ENCODE measurements at places on chromosomes 2 and 18.

- DNase-seq = no peak
Measured at GRCh38 chr2:218256612-218257350, 4.0 kb upstream of the GPBAR1 start.

DNA sequence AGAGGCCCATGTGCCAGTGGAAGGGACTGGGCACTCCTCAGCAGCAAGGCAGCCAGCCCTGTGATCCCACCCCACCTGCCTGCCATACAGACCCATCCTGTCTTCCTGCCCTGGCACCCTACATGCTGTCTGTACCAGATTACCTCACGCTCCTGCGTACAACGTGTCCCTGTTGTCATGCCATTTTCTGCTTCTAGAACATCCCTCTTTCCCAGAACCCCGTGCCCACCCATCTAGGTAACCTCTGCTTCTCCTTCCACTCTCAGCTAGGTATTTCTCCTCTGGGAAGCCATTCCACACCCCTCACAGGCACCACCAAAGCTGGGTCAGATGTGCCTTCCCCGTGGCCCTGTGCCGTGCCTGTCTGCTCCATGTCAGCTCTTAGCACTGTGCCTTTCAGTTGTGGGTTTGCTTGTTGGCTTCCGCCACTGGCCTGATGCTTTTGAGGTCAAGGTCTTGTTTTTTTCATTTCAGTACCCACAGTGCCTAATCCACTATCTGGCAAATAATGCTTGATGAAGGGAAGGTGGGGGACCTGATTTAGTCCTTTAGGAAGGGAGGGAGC, 71.7 kb upstream of the ALPP start:
- no peak for DNase-seq

DNA sequence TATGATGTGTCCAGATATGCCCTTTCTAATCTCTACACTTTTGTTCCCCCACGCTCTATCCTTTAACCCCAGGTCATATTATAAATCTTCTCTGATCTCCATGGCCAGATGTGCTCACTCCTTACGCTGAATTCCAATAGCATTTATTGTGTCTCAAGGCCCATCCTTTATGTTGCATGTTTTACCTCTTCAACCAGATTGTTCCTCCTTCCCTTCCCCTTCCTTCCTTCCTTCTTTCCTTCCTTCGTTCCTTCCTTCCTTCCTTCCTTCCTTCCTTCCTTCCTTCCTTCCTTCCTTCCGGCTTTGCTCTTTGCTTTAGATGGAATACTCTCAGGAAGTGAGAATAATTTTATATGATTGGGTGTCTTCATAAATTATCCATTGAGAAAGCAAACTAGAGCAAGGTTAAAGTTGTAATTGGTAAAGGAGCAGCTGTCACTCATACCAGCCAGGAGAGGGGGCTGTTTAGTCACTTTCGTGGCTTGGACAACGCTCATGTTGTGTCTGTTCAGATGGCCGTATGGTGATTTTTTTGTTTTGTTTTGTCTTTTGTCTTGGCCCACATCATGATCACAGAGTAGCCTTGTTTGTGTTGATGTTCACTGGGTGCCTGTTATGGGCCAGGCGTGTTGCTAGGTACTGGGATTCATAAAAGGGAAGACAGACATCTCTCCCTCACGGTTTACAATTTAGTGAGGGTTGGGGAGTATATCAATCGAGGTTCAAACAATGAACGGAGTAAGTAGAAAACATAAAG, 68.0 kb downstream of the DAW1 start:
- peak; percentile 3 for DNase-seq

DNA sequence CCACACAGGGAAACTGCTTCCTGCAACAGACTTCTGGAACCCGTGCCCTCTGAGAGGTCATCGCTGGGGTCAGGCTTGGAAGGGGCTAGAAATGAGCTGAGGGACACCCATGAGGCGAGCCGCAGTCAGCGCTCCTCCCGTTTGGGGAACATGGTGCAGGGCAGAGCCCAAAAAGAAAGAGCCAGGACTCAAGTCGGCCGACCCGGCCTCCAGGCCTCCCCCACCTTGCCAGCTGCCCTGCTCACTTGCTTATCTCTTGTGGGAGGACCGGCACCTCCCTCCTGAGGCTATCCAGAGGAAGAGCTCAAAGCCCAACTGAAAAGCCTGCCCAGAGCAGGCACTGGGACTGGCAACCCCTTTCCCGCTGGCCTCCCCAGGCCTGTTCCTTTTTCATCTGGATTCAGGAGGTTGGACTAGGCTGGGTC, 43.6 kb downstream of the SCTR start:
- no peak for DNase-seq

GRCh38 chr2:142872882-142873724, 4.4 kb upstream of the KYNU start:
- no peak for DNase-seq

- DNase-seq = no peak
Measured at GRCh38 chr2:159129824-159130223, 156.7 kb downstream of the WDSUB1 start.

GRCh38 chr2:64944484-64944883, 44.7 kb upstream of the SLC1A4 start:
- DNase-seq = no peak

DNA sequence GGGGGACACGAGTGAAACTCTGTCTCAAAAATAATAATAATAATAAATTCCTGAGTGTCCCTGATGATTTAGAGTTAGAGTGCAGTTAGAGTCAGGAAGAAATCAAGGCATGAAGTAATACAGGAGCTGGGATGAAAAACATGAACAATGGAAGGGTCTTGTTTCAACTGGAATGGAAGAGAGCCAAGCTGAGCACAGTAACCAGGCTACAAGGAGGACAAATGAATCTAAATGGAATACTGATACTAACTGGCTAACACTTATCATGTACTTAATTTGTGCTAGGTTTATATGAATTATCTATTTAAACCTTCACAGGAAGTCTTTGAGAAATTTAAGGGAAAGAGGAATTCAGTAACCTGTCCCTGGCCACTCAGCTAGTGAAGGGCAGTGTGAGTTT, 38.8 kb upstream of the PSME4 start:
- DNase-seq = no peak

GRCh38 chr18:48735080-48735676, 196.3 kb downstream of the CTIF start:
- DNase-seq = no peak

GRCh38 chr18:24200494-24201290, 61.8 kb downstream of the CABYR start:
- DNase-seq = no peak

DNA sequence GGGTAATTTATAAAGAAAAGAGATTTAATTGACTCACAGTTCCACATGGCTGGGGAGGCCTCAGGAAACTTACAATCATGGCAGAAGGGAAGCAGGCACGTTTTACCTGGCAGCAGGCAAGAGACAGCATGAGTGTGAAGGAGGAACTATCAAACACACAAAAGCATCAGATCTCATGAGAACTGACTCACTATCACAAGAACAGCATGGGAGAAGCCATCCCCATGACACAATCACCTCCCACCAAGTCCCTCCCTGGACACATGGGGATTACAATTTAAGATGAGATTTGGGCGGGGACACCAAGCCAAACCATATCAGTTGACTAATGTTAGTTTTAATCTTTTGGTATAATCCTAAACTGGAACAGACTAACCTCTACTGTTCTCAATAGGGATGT, 49.1 kb upstream of the CPO start:
- DNase-seq = no peak

DNA sequence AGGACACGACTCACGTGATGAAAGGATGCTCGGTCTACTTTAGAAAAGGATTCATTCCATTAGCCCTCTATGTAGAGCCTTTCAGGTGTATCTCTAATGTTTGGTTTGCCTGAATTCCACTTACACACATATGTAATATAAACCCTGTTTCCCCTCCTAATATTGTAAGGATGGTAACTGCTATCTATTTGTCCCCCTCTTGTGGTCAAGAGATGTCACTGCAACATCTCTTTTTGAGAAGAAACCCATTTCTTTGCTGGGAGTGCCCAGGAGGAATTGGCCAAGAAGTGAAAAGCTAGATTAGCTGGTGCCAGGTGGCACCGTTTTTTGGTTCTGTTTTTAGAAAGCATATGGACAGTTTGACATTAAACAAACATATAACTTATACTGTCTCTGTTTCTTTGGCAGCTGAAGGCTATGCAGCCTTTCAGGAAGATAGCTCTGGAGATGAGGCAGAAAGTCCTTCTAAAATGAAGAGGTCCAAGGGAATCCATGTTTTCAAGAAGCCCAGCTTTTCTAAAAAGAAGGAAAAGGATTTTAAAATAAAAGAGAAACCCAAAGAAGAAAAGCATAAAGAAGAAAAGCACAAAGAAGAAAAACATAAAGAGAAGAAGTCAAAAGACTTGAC, 41.2 kb downstream of the RALBP1 start:
- DNase-seq = no peak

- no peak for DNase-seq
Measured at GRCh38 chr2:62339413-62339812, 143.5 kb downstream of the B3GNT2 start.

- DNase-seq = no peak
Measured at GRCh38 chr2:127175751-127176354, 44.2 kb downstream of the CYP27C1 start.
